ENCODE measurements at places on chromosomes 3 and 15. TPM values are rescaled to one million over a fixed set of nuclear protein-coding genes. Genes with fewer than 3 reads are reported as not detected.
A peak's percentile ranks its signal among the peaks of the same experiment; 100 is the strongest.

MASP1 gene
- total RNA-seq: 144 TPM

GRCh38 chr3:126424039-126424717 is 29.5 kb downstream of the CFAP100 start:
- DNase-seq: peak; percentile 24

GRCh38 chr3:127712461-127712860 is 39.7 kb downstream of the ABTB1 start:
- no peak for DNase-seq

GRCh38 chr15:64930778-64931371 is 19.2 kb downstream of the ANKDD1A start:
- DNase-seq: no peak

DNA sequence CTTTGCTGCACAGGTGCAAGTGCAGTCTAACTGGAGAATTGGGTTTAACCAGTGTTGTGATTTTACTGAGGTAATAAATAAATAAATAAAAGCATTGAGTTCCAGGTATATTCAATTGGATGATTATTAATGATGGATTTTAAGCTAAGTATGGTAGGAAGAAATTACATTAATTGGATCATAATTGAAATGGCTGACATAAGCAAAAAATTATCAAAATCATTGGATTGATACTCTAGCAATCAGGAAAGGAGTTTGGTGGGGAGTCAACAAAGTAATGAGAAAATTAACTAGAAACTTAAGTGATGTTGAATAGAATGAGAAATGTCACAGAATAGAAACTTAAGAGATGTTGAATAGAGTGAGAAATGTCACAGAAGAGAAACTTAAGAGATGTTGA is 981.9 kb downstream of the SI start:
- DNase-seq: no peak

- no peak for DNase-seq
Measured at GRCh38 chr3:146246526-146246925, 4.4 kb downstream of the PLSCR4 start.

GRCh38 chr15:83673385-83673784 is 19.5 kb downstream of the ADAMTSL3 start:
- no peak for DNase-seq

EFCAB12 gene
- total RNA-seq: not detected

DNA sequence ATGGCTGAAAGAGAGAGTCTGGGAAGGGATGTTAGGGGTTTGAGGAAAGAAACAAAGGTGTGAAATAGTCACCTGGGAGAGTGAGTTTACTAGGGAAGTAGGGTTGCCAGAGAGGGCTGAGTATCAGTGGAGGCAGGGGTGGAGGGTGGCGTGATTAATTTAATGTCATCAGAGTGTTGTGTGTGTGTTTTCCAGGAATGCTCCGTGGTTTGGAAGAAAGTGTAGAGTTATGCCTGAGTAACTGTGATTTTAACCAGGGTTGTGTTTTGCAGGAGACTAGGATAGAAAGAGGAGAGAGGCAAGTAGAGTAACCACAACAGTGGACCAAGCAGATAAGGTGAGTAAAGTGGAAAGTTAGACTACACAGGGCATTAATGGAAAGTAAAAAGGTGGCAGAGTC is 27.2 kb downstream of the PLD1 start:
- DNase-seq: no peak

SLC27A2 gene
- 0.24 TPM for total RNA-seq

ITGA11 gene
- total RNA-seq: 32.2 TPM

DNA sequence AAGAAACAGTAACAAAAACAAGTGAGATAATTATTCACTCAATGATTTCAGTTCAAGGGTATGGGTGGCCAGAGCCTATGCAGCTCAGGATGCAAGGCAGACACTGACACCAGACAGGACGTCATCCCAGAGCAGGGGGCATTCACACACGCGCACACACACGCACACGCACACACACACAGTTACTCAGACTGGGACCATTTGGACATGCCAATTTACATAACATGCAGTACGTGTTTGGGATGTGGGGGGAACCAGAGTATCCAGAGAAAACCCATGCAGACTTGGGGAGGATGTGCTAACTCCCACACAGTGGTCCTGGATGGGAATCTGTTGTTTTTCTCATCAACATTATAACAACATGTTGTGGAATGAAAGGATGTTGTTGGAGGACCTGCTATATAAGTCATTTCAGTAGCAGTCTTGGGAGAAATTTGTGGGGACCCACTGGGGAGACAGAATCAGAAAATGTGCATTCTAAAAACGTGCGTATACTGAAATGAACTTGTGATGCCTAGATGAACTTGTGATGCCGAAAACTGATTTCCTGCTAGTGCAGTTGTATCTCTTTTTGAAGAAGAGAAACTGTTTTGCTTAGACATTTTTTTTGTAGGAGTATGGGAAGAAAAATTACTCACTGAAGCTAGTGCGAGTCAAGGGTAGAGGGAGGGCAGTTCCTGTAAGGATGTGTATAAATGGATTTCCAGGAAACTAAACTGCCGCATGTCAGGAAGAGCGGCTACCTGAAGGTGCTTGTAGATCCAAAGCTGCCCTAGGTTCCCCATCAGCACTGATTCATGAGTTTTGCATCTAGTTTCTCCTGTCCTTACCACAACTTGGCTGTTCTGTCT is 25.2 kb downstream of the CD200 start:
- peak; percentile 34 for DNase-seq

TWF2 gene
- total RNA-seq: 131 TPM

GRCh38 chr3:140316868-140317400 is 360.9 kb upstream of the TRIM42 start:
- DNase-seq: no peak
